ENCODE measurements at places on chromosomes 12 and 14. TPM values are rescaled to one million over a fixed set of nuclear protein-coding genes. Genes with fewer than 3 reads are reported as not detected.
A peak's percentile ranks its signal among the peaks of the same experiment; 100 is the strongest.

Gene PTPRR
- 2.7 TPM for total RNA-seq

- no peak for DNase-seq
These were observed 120.6 kb downstream of the TGFB3 start for GRCh38 chr14:75861161-75861621.

DNA sequence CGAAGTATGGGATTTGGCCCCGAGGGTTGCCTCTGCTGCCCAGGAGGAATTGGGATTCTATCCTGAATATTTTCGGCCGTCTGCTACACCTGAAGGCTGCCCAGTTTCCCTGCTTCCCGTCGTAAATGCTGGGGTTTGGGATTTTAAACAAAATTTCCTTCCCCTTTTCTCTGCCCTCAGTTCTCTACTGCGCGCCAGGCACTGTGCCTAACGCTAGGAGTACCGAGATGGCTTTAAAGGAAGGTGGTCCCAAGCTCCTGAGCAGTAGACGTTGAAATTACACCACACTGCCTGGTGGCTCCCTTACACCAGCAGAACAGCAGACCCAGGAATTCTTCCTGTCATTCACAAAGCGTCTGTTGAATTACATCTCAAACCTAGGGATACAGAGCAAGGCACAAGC lies 566 bp upstream of the PRDM4 start:
- no peak for DNase-seq

DNA sequence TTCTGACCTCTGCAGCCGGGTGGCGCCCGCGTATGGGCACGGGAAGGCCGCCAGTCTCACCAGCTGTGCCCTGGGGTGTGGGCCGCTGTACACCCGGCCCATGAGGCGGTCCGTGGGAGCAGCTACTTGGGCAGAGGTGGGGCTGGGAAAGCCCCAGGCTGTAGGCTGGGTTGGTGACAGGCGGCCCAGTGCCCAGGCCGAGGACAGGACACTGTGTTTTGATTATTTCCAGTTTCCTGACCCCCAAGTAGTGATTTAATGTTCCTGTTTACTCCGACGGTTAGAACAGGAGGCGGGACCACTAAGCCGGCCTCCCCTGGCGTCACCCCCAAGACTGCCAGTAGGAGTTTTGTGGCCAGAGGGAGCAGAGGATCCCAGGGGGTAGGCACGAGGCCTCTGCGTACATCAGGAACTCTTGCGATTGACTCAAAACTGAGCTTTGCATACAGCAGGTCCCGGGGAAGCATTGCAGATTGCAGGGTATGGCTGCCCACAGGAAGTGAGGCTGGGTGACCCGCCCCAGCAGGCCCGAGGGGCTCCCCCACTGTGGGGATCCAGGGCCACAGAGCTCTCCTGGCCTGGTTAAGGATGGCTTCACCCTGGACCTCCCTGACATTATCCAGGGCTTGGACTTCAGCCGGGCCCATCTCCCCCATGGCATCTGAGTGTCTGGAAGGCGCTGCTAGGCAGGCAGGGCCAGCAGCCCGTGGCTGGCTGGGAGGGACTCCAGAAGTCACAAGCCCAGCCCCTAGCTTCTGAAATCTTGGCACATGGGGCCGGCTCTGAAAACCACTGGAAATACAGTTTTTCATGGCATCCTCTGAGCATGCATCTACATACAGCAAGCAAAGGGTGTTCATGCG lies 42.5 kb upstream of the DIO3 start:
- no peak for DNase-seq

- DNase-seq, result peak; percentile 59
These were observed 377.7 kb downstream of the NUAK1 start for GRCh38 chr12:105761075-105761474.
